ENCODE measurements at places on chromosomes 11 and 22.

- DNase-seq, result no peak
Observed at GRCh38 chr11:6611963-6612212, 128 bp downstream of the TAF10 start.

DNA sequence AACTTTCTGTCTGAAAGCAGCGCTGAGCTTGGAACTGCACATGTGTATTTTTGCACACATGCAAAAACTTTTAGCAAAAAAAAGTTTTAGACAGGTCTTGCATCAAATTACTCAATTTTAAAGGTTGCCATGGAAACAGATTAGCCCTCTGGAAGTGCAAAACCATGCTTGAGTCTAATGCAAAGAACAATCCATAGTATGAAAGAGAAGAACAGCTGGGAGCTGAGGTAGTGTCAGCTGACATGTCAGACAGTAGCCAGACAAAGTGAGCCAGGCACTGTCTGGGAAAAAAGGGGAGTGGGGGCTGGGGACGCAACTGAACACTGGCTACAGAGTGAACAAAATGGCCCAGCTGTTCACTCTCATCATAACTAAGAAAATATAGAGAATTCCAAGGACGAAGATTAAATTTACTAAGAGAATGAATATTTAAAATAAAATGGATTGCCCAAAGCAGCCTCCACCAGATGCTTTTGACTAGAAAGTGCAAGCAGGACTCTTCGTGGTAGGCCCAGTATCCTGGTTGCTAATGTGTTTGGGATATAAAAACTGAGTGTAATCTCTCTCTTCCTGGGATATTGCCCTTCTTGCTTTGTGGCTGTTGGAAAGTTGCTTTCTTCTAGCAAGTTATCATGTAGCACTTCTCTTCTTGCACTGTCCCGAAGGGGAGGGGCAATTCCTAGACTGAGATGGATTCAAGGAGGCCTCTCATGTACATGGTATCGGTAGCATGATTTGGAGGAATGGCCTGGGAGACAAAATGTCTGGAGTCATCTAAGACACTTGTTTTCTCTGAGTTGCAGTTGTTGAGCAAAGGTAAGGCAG lies 434.1 kb upstream of the FAT3 start:
- no peak for DNase-seq

DNA sequence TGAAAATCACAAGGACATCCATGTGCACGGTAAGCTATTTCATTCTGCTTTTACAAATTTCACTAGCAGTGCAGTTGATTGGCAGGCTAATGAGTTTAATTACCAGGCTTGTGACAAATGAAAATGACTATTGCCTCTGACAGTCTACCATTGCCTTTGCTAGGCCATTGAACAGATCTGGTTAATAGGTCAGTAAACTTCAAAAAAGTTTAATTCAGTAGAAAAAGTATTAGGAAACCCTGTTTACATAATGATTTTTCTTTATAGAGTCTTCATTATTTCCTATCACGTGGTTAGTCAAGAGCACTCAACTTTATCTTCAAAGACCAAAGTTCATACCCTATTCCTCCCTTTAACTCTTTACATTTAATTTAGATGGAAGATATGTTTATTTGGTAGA lies 77.0 kb downstream of the PRMT3 start:
- DNase-seq, result no peak

DNA sequence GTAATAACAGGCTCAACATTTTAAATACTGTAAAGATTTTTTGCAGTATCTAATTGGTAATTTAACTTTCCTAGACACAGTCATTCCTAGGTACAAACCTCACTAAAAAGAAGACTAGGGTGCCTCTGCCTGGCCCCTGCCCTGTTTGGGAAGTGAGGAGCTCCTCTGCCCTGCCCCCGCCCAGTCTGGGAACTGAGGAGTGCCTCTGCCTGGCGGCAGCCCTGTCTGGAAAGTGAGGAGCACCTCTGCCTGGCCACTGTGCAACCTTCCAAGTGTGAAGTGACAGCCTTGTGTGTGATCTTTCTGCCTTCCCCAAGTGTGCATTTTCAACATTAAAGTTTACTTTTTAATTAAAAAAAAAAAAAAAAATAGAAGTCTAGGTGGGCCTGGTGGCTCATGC lies 4.2 kb downstream of the CHORDC1 start:
- DNase-seq, result no peak

DNA sequence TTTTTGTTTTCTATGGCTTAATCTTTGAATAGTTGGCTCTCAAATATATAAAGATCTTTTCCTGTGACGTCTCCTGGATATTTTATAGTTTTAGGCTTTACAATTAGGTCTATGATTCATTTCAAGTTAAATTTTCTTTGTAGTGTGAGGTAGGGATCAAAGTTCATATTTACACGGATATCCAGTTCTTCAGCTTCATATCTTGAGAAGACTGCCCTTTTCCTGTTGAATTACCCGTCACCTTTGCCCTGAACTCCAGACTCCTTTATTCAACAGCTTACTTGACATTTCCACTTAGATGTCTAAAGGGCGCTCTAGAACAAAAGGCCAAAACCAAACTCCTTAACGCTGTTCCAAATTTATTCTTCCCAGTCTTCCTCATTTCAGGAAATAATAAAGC lies 51.7 kb downstream of the TTC17 start:
- DNase-seq, result no peak

GRCh38 chr11:11963842-11964773 lies 44.3 kb downstream of the DKK3 start:
- DNase-seq, result no peak

GRCh38 chr22:49948958-49949913 lies 11.3 kb upstream of the PIM3 start:
- DNase-seq, result no peak

- no peak for DNase-seq
Observed at GRCh38 chr11:118735203-118735602, 55.8 kb upstream of the TREH start.

DNA sequence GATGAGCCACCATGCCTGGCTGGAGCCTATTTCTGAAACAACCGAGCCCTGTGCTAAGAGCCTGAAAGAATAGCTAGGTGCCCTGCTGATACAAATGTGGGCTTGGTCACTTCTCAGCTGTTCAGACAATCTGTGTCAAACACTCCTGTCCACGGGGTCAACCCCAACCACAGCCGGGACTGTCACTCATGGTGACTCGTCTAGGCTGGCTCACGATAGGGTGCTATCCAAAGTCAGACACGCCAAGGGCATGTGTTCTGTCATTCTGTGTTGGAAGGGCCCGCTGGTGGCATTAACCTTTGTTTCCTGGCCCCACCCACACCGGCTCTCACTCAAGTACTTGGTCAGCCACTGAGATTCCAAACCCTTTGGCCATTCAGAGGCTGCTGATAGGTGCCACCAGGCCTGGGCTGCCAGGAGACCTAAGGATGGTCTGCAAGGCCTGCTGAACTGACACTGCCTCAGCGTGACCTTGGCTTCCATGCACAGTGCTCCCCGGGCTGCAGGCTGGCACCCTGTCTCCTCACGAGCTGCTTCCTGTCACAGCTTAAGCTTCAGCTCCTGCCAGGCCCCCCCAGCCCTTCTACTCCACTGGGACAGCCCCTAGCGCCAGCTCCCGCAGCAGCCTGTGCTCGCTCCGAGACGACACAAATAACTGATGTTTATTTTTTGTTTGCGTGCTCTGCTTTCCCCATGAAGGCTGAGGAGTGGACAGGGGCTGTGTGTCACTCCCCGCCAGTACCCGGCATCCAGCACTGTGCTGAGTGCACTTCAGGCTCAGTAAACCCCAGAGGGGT lies 14.2 kb upstream of the CDC42BPG start:
- DNase-seq, result no peak

- no peak for DNase-seq
Observed at GRCh38 chr22:44544816-44545433, 46.9 kb upstream of the RTL6 start.

DNA sequence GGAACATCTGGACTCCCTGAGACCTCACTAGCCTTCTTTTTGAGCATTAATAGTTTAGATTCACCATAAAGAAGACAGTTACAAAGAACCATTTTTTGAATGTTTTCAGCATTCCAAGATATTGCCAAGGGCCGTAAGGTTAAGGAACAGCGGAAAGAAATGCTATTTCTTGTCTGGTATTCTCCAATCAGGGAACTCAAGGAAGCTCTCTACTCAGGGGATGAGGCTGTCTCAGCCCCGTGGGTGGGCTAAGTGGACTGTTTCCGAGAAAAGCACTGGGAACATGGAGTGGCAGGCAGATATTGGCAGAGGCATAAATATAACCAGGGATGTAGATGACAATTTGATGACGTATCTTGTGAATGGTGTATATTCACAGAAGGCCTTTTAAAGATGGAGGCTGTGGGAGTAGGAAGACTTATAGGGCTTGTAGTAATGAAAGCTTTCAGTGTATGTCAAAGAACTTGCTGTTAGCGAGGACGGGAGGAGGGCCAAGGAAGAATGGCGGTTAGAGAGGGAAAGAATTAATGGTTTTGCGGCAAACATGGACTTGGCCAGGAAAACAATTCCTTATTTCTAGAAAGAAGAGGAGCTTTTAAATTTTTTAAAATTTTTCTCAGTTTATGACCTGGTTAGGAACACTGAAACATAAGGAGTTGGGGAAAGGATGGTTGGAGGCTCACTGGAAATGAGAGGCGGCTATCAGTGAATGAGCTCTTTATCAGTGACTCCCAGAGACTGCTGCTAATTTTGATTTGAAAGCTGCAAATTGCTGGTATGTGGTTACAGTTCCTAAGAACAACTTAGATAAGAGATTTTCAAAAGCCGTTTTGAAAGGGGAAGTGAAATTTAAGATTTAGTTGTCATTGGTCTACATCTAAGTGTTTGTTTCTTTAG lies 64.6 kb downstream of the ST3GAL4 start:
- DNase-seq, result no peak

DNA sequence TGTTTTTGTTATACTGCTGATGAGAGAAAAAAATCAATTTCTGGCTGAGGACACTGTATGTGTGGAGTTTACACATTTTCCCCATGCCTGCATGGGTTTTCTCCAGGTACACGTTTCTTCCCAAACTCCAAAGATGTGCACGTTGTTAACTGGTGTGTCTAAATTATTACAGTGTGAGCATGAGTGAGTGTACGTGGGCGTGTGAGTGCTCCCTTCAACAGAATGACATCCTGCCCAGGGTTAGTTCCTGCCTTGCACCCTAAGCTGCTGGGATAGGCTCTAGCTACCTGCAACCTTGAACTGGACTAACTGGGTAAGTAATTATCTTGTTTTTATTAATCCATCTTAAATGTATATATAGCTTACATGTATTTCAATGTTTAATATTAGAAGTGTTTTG lies 5.5 kb downstream of the NPAT start:
- DNase-seq, result no peak

DNA sequence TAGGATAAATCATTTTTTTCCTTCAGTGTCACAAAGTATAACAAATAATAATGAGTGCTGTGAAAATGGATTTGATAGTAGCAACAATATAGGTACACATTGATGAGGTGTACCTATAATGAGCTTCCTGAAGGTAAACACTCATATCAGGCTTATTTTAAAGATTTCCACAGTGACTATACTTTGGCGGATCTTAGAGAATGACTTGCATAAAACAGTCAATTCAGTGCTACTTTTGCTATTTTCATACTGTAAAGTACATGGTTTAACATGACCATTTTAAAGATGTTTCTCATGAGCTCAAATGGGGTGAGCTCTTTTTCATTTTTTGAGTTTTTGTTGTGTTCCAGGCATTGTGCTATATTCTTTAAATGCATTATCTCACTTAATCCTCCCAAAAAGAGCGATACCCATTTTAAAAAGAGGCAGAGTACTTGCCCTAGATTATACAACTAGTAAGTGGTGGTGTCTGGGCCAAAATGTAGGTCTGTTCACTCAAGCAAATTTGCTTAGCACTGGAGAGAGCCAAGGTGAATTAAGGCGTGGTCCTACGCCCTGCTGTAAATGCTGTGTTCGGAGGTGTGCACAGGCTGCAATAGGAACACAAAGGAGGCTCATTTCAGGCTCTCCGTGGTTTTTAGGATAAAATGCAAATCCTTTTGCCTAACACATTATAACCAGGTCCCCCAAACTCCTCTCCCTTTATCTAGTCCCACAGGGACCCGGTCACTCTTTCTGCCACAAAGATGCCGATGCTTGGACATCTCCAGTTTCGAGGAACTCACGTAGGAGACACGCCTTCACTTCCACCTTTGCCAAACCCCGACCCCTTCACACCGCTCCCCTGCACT lies 617 bp upstream of the ALKBH3 start:
- DNase-seq, result no peak

- no peak for DNase-seq
Observed at GRCh38 chr11:109590782-109591181, 168.8 kb downstream of the C11orf87 start.

DNA sequence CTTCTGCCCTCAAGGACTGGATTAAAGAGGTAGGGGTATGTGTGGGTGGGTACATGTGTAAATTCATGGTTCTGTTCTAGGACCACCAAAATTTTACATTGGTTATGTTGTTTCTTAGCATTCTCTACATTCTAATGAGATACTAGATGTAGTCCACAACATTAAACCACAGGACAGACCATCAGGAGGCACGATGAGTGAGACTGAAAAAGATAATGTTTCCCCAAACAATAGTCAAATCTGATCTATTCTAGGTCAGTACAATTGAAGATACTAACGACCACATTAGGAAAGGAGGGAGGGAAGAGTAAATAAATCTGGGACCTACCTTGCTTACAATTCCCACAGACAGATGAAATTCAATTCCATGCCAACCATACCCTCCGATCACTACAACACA lies 42.2 kb downstream of the MRTFA start:
- no peak for DNase-seq

GRCh38 chr22:49971232-49972162 lies 10.9 kb downstream of the PIM3 start:
- no peak for DNase-seq

DNA sequence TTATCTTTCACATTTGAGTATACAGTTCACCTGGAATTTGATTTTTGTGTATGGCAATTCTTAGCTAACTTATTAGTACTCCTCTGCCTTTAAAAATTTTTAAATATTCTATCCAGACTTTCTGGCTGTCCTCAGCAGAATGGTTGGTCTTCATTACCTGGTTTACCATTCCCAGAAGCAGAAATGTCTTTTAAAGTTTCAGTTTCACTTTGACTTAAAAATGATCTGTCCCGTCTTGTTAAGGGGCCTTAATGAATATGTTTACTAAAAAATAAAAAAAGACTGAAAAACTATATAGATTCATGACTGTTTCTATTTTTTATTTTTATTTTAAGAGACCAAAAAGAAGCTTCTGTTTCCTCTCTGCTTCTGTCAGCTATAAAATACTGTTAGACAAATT lies 70.5 kb upstream of the TNRC6B start:
- no peak for DNase-seq

DNA sequence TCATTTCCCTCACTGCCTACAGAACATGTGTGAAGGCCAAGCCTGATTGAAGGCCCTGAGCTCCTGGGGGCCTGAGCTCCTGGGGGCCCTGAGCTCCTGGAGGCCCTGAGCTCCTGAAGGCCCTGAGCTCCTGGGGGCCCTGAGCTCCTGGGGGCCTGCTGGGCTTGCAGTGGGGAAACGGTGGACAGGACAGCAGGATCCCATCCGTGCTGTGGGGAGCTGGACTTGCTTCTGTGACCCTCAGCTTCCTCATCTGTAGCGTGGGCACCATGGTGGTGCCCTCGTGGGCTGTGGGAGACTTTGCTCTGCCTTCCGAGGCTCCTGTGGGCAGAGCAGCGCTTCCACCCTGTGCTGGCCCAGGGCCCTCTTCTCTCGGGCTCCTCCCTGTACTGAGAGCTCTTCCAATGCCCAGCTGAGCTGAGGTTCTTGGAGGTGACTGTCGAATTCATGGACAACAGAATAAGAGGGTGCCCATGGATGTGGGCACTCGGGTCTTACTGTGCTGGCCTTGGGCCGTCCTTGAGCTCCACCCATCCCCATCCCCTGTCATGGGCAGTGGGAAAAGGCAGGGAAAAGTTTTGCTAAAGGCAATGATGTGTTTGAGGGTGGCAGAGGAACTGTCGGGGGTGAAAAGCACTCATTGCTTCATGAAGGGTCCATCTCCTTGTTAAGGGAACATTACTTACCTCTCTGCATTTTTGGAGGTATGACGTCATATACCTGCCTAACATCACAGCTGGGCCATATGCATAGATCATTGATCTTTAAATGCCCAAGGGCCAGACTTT lies 786.7 kb downstream of the TBC1D22A start:
- DNase-seq, result no peak
